ENCODE measurements at places on chromosomes 1 and 21.

- no peak for DNase-seq
Observed at GRCh38 chr21:34235514-34235913, 128.3 kb upstream of the KCNE2 start.

- no peak for DNase-seq
Observed at GRCh38 chr1:151935894-151936602, 26.7 kb upstream of the THEM4 start.

DNA sequence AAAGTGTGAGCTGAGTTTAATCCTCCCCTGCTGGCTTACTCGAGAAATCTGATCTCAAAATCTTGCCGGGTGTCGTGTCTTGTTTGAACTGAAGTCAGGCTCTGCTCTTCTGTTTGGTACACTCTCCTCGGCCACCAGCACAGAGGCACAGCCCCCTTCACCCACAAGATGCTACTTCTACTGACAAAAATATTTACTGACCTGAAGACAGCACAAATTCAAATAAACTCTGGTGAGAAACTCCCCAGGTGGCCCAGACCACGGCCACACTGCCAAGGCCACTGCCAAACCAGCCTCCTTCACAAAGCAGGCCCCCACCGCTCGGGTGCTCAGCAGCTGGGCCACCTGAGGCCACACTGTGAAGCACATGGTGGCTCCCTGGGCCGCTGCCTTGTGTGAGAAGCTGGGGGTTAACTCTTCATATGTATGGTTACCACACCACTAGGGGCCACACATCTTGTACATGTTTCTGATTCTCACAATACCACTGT, 80.6 kb downstream of the TGFBR3 start:
- no peak for DNase-seq

- DNase-seq = no peak
Observed at GRCh38 chr21:21286170-21286798, 288.1 kb downstream of the NCAM2 start.

- no peak for DNase-seq
Observed at GRCh38 chr1:99264201-99265021, at the start of gene PLPPR4. Gene PLPPR4 (plus strand): TSS chr1:99264492. CDS start chr1:99264594, 102 bp downstream.

GRCh38 chr1:2055911-2056575, 5.8 kb downstream of the PRKCZ start:
- no peak for DNase-seq

- no peak for DNase-seq
Observed at GRCh38 chr1:222314839-222315238, 233.1 kb downstream of the HHIPL2 start.

DNA sequence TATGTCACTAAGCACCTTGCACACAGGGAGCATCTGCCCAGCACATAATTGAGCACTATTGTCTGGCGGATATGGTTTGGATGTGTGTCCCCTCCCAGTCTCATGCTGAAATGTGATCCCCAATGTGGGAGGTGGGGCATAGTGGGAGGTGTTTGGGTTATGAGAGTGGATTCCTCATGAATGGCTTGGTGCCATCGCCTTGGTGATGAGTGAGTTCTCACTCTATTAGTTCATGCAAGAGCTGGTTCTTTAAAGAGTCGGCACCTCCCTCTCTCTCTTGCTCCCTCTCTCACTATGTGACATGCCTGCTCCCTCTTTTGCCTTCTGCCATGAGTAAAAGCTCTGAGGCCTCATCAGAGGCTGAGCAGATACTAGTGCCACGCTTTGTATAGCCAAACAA, 9.5 kb downstream of the CTSK start:
- DNase-seq = no peak

- no peak for DNase-seq
Observed at GRCh38 chr1:210325026-210325670, 3.6 kb upstream of the HHAT start.

DNA sequence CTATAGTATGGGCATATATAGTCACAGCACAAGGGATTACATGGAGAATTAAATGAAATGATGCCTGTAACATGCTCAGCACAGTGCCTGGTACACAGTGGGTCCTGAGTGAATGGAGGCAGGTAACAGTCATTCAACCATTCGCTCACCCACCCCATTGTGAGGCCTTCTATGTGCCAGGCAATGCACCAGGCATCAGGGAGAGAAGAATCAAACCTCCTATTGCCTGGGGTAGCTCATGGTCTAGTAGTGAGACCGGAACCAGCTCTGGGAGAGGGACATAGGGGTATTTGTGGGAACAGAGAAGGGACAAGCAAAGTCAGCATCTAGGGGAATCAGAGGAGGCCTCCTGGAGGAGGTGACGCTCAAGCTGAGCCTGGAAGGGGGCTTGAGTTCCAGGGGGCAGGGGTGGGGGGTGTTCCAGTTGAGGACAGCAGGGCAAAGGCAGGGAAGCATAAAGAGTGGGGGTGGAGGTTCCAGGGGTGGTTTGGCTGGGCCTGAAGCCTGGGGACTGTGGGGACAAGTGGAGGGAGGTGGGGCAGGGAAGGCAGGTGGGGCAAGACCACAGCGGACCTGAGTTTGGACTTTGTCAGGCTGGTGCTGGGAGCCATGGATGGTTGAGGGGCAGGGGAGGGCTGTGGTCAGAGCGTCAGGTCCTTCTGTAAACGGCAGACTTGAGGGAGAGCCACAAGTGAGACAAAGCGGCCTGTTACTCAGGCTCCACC, 591.6 kb downstream of the PTPRU start:
- DNase-seq = no peak

DNA sequence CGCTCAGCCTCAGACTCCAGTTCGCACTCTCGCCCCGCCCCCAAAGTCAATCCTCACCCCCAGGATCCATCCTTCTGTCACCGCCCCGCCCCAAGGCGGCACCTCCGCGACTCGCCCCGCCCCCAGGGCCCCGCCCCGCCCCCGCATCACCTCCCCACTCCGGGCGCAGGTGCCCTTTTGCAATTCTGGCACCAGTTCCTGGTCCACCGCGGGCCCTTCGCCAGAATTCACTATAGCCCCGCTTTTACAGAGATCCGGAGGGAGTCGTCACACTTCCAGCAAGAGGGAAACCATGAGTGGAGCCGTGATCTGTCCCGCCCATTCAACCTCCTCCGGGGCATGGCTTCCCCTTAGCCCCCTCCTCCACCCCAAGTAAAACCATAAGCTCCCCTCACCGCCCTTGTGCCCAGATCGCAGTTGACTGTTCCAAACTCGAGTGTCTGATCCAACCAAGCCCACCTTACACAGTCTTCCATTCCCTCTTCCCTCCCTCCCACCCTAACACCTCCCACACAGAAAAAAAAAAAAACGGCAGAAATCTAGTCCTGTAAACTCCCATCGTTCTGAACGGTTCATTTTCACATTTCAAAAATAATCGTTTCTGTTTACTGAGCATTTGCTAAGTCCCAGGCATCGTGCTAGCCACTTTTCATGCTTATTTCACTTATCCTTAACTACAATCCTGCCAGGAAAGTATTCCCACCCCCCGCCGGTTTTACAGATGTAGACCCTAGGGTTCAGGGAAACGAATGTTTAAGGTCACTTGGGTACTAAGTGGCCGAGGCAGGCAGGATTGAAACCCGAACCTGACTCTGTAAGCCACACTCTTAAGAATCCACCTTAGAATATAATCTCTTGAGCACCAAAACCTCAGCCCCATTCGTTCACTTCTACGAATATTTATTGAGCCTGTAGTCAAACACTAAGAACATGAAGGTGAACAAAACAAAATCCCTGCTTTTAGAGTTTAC, 1.3 kb upstream of the DNAJC16 start:
- peak; percentile 91 for DNase-seq

GRCh38 chr1:50060279-50060678, 36.5 kb upstream of the AGBL4 start:
- no peak for DNase-seq

GRCh38 chr1:42938645-42939615, 19.7 kb downstream of the SLC2A1 start:
- no peak for DNase-seq

- DNase-seq = no peak
Observed at GRCh38 chr1:228849011-228849541, 113.8 kb downstream of the RHOU start.
